ENCODE measurements at places on chromosomes 13 and 19. TPM values are rescaled to one million over a fixed set of nuclear protein-coding genes. Genes with fewer than 3 reads are reported as not detected.
A peak's percentile ranks its signal among the peaks of the same experiment; 100 is the strongest.

GRK1 gene
- total RNA-seq, result not detected

ZNF709 gene
- 5.2 TPM for total RNA-seq

PCSK4 gene
- total RNA-seq, result 3.9 TPM

PSG7 gene
- total RNA-seq, result not detected

GARIN5A gene
- 1.9 TPM for total RNA-seq

- no peaks in the 10 kb centered on the region for H3K36me3 ChIP-seq
- no peaks in the 10 kb centered on the region for H3K27me3 ChIP-seq
- DNase-seq, result no peak
- H3K4me1 ChIP-seq, result no peaks in the 10 kb centered on the region
- no peak overlapping the region for H3K4me3 ChIP-seq
These were observed 8.1 kb upstream of the STOML3 start for GRCh38 chr13:38998739-38999138.

GRCh38 chr19:6003976-6004375 is 26.0 kb upstream of the RANBP3 start:
- H3K4me3 ChIP-seq, result no peak overlapping the region
- no peaks in the 10 kb centered on the region for H3K4me1 ChIP-seq
- no peak for DNase-seq
- H3K27me3 ChIP-seq, result no peaks in the 10 kb centered on the region
- H3K36me3 ChIP-seq, result peaks cover 19% of the 10 kb centered on the region

GRCh38 chr19:23415561-23416191 is 20.4 kb upstream of the ZNF91 start:
- H3K4me1 ChIP-seq, result peaks cover 11% of the 10 kb centered on the region
- no peaks in the 10 kb centered on the region for H3K27me3 ChIP-seq
- peaks cover 1% of the 10 kb centered on the region for H3K36me3 ChIP-seq
- H3K4me3 ChIP-seq, result peak overlapping the region; percentile 75
- no peak overlapping the region for H3K27ac ChIP-seq

GRCh38 chr19:38425810-38426466 is at the start of gene RASGRP4:
RASGRP4 (minus strand) TSS chr19:38426219; CDS start chr19:38426091, 128 bp downstream.
- peaks cover 20% of the 10 kb centered on the region for H3K27me3 ChIP-seq
- no peaks in the 10 kb centered on the region for H3K4me1 ChIP-seq
- H3K27ac ChIP-seq, result no peak within 1 kb of the TSS
- H3K36me3 ChIP-seq, result no peaks in the 10 kb centered on the region
- H3K4me3 ChIP-seq, result no peak within 1 kb of the TSS

- H3K27me3 ChIP-seq, result no peaks in the 10 kb centered on the region
- no peaks in the 10 kb centered on the region for H3K36me3 ChIP-seq
- H3K4me3 ChIP-seq, result peak overlapping the region; percentile 54
- H3K27ac ChIP-seq, result peak overlapping the region; percentile 99
- peaks cover 52% of the 10 kb centered on the region for H3K4me1 ChIP-seq
These were observed 285.8 kb downstream of the MYO16 start for GRCh38 chr13:108915095-108915633.

DNA sequence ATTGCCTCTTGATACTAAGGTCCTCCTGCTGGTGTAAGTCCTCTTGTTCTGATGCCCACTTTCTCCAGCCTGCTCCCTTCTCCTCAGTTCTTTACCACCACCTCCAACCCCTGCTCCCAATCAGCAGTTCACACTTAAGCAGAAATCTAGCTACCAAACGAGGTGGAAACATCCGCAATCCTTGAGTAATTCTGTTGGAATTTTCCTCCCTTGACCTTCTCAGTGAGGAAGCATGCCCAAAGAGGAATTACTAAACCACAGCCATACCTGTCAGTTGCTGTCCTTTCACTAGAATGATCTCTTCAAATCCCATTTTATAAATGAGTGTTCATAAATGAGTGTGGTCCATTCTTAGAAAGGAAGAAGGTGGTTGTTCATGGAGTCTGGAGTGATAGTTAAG is 289.9 kb downstream of the DACH1 start:
- H3K27me3 ChIP-seq, result peaks cover 2% of the 10 kb centered on the region
- DNase-seq, result no peak
- H3K36me3 ChIP-seq, result no peaks in the 10 kb centered on the region
- no peak overlapping the region for H3K4me3 ChIP-seq
- H3K27ac ChIP-seq, result no peak overlapping the region
- no peaks in the 10 kb centered on the region for H3K4me1 ChIP-seq

- H3K4me1 ChIP-seq, result peaks cover 26% of the 10 kb centered on the region
- H3K27ac ChIP-seq, result peak overlapping the region; percentile 70
- peaks cover 8% of the 10 kb centered on the region for H3K36me3 ChIP-seq
- no peaks in the 10 kb centered on the region for H3K27me3 ChIP-seq
- no peak overlapping the region for H3K4me3 ChIP-seq
- no peak for DNase-seq
These were observed 12.9 kb downstream of the TUBGCP3 start for GRCh38 chr13:112574834-112575613.

- H3K27ac ChIP-seq, result no peak overlapping the region
- H3K4me1 ChIP-seq, result peaks cover 10% of the 10 kb centered on the region
- no peak overlapping the region for H3K4me3 ChIP-seq
- H3K36me3 ChIP-seq, result no peaks in the 10 kb centered on the region
These were observed 478.5 kb upstream of the SLITRK1 start for GRCh38 chr13:84360822-84361221.

DNA sequence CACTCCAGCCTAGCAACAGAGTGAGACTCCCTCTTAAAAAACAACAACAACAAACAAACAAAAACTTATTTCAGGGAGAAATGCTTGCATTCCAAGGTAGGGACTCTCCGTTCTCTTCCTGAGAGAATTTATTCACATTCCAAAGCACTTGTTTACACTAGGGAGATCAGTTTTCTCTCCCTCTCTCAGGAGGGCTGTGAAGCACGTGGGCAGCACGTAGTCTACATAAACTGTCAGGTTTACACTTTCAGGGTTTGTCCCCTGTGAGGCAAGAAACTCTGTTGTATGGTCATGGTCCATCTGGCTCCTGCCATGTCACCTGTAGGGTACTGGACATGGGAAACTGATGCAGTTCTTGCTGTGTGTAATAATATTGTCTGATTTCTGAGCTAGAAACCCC is 31.6 kb downstream of the WDR87 start:
- no peak overlapping the region for H3K4me3 ChIP-seq
- no peak overlapping the region for H3K27ac ChIP-seq
- no peaks in the 10 kb centered on the region for H3K36me3 ChIP-seq
- no peak for DNase-seq

GRCh38 chr19:18292810-18293641 is 11.6 kb upstream of the JUND start:
- H3K4me3 ChIP-seq, result peak overlapping the region; percentile 81
- no peaks in the 10 kb centered on the region for H3K36me3 ChIP-seq
- H3K4me1 ChIP-seq, result peaks cover 44% of the 10 kb centered on the region
- no peak for DNase-seq
- H3K27me3 ChIP-seq, result no peaks in the 10 kb centered on the region

DNA sequence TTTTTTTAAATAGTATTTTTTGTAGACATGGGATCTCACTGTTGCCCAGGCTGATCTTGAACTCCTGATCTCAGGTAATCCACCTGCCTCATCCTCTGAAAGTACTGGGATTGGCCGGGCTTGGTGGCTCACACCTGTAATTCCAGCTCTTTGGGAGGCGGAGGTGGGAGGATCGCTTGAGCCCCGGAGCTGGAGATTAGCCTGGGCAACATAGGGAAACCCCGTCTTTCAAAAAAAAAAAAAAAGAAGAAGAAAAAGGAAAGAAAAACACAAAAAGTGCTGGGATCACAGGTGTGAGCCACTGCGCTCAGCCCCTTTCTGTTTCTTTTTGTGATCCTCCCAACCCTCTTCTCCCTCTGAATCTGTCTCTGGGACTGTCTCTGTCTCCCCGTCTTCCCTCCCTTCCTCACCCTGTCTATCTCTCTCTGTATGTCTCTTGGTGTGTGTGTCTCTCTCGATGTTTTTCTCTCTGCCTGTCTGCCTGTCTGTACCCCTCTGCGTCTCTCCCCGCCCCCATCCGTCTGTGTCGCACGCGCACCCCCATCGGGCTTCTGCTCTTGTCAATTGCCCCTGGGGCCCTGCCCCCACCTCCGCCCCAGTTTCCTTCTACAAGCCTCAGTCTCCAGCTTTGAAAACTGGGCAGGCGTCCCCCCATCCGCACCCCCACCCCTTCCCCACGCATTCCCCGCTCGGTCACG is 540 bp upstream of the ZFP36 start:
- peaks cover 68% of the 10 kb centered on the region for H3K4me1 ChIP-seq
- no peaks in the 10 kb centered on the region for H3K27me3 ChIP-seq
- no peak for DNase-seq
- peak overlapping the region; percentile 99 for H3K27ac ChIP-seq
- H3K36me3 ChIP-seq, result peaks cover 12% of the 10 kb centered on the region

GRCh38 chr19:11659612-11660011 is 62.3 kb downstream of the ZNF627 start:
- H3K27me3 ChIP-seq, result no peaks in the 10 kb centered on the region
- peaks cover 2% of the 10 kb centered on the region for H3K36me3 ChIP-seq
- H3K27ac ChIP-seq, result no peak overlapping the region
- no peak for DNase-seq
- no peak overlapping the region for H3K4me3 ChIP-seq

All from chondrocyte (in vitro differentiated cells).